ENCODE measurements at places on chromosomes 1 and 21.

GRCh38 chr1:46437723-46438122 is 43.6 kb downstream of the FAAH start:
- DNase-seq = no peak

- DNase-seq = no peak
These were observed 843.8 kb downstream of the USP25 start for GRCh38 chr21:16573578-16573977.

DNA sequence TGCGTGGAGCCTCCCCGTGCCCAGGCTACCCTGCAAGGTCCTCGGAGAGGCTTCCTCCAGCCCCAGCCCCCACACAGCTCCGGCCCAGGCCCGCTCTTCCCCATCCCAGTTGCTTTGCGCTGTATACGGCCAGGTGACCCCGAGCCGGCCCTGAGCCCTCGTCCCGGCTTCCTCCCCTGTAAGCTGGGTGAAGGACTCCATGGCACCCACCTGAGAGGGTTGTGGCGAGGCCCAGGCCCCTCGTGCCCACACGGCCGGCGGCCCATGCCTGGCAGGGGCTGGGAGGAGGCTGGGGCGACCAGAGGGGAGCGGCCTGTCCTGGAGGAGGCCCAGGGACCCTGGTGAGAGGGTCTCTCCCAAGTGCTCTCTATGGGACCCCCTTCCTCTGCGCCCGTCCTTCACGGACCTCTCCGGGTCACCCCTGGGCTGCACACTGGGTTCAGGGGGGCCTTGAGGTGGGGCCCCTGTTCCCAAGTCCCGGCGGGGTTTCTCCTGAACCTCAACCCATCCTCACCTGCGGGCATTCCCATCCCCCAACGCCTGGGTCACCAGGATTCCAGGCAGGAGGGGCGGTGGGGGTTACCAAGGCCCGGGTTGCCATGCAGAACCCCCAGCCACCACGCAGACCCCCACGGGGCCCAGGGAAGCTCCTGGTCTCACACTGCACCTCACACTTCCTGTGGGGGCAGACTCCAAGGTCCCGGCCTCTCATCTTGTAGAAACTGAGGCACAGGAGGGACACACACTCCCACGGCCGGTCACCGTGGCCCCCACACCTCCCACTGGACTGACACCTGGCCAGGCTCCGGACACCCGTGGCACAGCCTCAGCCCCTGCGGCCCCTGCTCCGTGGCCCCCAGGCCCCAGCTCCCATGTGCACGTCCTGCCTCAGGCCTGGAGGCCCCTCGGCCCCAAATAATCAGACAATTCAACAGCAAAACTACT is 25.2 kb downstream of the COL6A1 start:
- no peak for DNase-seq

- DNase-seq = no peak
These were observed 1.9 kb downstream of the HDGF start for GRCh38 chr1:156749419-156750118.
